T-helper 2 cell treated with Interferon-gamma antibody and Interleukin-4, amounts not matched to agents 5 μg/mL and 100 μg/mL, for 36 hours (primary cell): ENCODE measurements at places on chromosomes 7 and 10.

DNA sequence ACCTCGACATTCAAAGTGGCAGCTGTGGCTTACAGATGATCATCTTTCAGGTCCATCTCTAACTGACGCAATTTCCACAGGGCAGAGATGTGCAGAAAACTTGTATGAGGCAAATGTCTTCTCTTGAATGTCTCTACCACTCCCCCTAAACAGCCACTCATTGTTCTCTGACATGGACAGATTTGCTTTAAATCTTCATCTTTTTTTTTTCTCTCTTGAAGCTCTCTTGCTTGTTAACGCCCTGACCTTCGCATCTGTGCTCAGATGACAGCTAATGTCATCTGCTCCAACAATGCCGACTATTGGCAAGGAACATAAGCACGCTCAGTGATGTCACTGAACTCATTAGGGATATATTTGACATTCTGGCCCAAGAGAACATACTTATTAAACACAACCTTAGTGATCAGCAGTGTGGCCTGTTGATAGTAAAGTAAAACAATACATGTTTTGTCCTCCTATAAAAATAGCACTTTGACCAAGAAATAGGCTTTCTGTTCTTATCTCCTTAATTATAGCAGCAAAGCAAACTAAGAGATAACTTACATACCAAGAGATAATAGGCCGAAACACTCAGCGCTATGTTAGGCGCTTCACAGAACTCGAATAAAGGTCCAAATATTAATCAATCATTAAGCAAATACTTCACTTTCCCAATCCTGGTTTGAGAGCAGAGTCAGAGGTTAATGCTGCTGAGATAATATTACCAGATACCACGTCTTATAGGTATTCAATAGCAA is 583.5 kb downstream of the PARD3 start:
- no peak overlapping the region for H3K4me3 ChIP-seq
- no peak overlapping the region for H3K27ac ChIP-seq
- no peaks in the 10 kb centered on the region for H3K36me3 ChIP-seq
- no peaks in the 10 kb centered on the region for H3K27me3 ChIP-seq
- DNase-seq, result no peak

DNA sequence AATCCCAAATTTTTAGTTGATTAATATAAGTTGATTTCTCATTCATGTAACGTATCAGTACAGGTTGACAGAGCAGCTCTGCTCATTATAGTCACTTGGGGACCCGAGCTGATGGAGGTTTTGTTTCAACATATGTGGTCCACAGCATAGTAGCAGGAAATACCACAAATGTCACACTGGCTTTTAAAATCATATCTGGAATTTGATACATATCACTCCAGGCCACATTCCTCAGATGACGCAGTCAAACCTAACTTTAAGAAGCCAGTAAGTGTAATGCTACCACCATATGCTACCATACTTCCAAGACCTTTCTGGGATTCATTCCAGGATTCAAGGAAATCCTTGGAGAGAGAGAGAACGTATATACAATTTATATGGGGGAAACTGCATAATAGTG is 156.3 kb downstream of the PHF14 start:
- H3K27me3 ChIP-seq, result no peaks in the 10 kb centered on the region
- H3K4me1 ChIP-seq, result peaks cover 38% of the 10 kb centered on the region
- H3K36me3 ChIP-seq, result peaks cover 20% of the 10 kb centered on the region
- H3K27ac ChIP-seq, result no peak overlapping the region

DNA sequence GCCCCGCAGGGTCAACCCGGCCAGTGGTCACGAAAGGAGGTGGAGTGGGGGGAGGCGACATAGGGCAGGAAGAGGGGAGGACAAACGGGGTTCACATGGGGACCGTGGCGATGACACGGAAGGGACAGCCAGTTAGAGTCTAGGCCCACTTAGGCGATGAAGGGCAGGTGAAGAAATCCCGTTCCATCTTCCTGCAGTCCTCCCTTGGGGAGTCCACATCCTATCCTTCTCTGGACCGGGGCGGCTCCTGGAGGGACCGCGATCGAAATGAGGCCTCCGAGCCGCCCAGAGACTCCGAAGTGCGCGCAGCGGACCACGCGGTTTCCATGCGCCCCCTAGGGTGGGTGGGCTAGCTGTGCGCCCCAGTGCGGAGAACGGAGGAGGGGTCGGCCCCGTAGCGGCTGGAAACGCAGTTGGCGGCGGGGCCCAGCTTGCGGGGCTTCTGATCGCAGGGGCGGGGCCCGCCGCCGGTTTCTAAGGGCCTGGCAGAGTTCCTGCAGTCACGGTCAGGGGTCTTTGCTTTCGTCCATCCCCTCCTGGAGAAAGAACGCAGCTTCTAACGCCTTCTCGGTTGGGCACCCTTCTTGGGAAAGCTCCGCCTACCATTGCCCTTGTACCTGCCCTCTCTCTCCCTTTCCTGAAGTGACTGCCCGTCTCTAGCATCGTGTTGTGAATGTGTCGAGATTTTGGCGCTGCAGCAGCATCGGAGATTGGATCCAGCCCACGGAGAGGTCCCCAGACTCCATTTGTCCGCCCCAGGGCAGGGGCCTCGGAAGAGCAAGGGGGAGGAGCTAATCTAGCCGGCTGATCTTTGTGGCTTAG is 17.9 kb upstream of the TMEM225B start:
- H3K4me1 ChIP-seq, result peaks cover 8% of the 10 kb centered on the region
- H3K27ac ChIP-seq, result no peak overlapping the region
- DNase-seq, result no peak
- no peaks in the 10 kb centered on the region for H3K27me3 ChIP-seq
- H3K36me3 ChIP-seq, result no peaks in the 10 kb centered on the region

GRCh38 chr10:28805390-28805789 is 128.1 kb downstream of the BAMBI start:
- H3K4me3 ChIP-seq, result no peak overlapping the region
- H3K4me1 ChIP-seq, result peaks cover 3% of the 10 kb centered on the region
- H3K27me3 ChIP-seq, result peaks cover 21% of the 10 kb centered on the region
- no peaks in the 10 kb centered on the region for H3K36me3 ChIP-seq
- no peak for DNase-seq

DNA sequence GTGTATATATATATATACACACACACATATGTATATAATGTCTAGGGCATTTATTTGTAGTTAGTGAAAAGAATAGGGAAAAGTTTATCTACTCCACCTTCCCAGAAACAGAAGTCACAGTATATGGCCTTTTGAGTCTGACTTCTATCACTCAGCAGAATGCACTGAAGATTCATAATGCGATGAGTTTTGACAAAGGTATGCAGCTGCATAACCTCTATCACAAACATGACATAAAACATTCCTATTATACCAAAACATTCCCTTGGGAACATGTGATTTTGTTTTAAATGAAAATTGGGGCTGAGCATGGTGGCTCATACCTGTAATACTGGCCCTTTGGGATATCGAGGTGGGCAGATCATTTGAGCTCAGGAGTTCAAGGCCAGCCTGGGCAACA is 137.3 kb upstream of the EEPD1 start:
- no peaks in the 10 kb centered on the region for H3K4me1 ChIP-seq
- peaks cover 11% of the 10 kb centered on the region for H3K27me3 ChIP-seq
- H3K36me3 ChIP-seq, result no peaks in the 10 kb centered on the region
- H3K27ac ChIP-seq, result no peak overlapping the region
- no peak for DNase-seq

GRCh38 chr10:89355394-89355931 is 22.4 kb upstream of the IFIT1B start:
- H3K4me1 ChIP-seq, result peaks cover 18% of the 10 kb centered on the region
- no peaks in the 10 kb centered on the region for H3K36me3 ChIP-seq
- no peak overlapping the region for H3K4me3 ChIP-seq
- peaks cover 62% of the 10 kb centered on the region for H3K27me3 ChIP-seq
- no peak for DNase-seq

DNA sequence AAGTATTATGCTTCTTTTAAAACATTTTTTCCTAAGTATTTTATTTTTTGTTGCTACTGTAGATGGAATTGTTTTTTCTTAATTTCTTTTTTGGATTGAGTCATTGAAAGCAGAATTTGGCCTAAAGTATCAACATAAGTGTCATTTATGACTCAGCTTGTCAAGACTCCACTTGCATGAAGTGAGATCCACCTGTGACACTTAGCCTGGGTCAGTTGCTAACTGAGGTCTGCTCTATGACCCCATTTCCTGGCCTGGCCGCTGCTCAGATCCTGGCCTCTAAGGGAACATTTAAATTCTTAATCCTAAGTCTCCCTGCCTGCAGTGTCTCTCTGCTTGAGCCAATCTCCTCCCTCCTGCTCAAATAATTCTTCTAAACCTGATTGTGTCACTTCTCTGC is 35.5 kb downstream of the TMEM270 start:
- no peak overlapping the region for H3K27ac ChIP-seq
- no peak for DNase-seq
- H3K4me1 ChIP-seq, result no peaks in the 10 kb centered on the region
- H3K36me3 ChIP-seq, result no peaks in the 10 kb centered on the region

- DNase-seq, result no peak
- H3K36me3 ChIP-seq, result no peaks in the 10 kb centered on the region
- H3K4me1 ChIP-seq, result peaks cover 9% of the 10 kb centered on the region
- H3K4me3 ChIP-seq, result no peak overlapping the region
Observed at GRCh38 chr7:106036004-106036403, 72.9 kb downstream of the CDHR3 start.

GRCh38 chr7:73894733-73895551 is 34.0 kb downstream of the TMEM270 start:
- H3K4me1 ChIP-seq, result peaks cover 3% of the 10 kb centered on the region
- H3K4me3 ChIP-seq, result no peak overlapping the region
- no peak overlapping the region for H3K27ac ChIP-seq
- no peak for DNase-seq
- H3K36me3 ChIP-seq, result no peaks in the 10 kb centered on the region

GRCh38 chr10:48606530-48607355 is 1.9 kb upstream of the ARHGAP22 start:
- no peak for DNase-seq
- H3K4me1 ChIP-seq, result no peaks in the 10 kb centered on the region
- H3K27me3 ChIP-seq, result peaks cover 34% of the 10 kb centered on the region
- H3K36me3 ChIP-seq, result no peaks in the 10 kb centered on the region
- H3K4me3 ChIP-seq, result no peak overlapping the region
- no peak overlapping the region for H3K27ac ChIP-seq

DNA sequence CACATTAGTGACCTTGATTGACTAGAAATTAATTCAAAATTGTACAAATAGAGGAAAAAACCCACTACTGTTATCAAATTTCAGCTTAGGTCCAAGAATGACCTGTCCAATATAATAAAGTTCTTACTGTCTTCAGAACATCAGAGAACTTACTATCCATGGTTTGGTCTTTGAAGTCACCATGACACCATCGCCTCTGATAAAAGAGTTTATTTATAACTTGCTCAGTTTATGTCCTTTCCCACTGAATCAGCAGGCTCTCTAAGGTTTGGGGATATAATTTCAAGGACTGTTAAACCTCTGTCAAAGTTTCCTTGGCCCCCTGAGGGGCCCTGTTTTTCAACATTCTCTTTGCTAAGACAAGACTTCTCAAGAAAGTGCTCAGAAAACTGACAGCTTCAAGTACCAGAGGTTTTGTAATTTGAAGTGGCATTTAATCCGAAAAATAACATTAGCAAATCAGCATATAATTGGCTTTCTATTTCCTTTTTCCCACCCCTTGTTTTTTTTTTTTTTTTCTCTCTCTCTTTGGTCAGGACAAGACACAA is 191.7 kb upstream of the FERD3L start:
- DNase-seq, result no peak
- H3K4me3 ChIP-seq, result no peak overlapping the region
- H3K27ac ChIP-seq, result no peak overlapping the region
- no peaks in the 10 kb centered on the region for H3K36me3 ChIP-seq

DNA sequence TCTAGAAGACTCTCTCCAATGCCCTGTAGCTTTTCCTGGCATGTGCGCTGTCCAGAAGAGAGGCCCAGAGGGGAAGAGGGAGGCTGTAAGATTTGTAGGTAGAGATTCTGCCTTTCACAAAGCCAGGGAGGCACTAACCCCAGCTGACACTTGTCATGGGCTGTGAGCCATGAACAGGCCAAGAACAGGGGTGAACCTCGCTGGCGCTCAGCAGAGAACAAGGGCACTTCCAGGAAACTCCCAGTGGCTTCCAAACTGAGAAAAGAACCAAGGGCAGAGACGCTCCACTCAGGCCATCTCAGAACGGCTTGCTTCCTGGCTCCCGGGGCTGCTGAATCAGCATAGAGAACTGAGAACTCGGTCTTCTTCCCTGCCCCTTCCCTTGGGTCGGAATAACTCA is 257.8 kb upstream of the ZNF32 start:
- H3K27ac ChIP-seq, result no peak overlapping the region
- DNase-seq, result no peak
- H3K4me1 ChIP-seq, result no peaks in the 10 kb centered on the region
- H3K4me3 ChIP-seq, result no peak overlapping the region

DNA sequence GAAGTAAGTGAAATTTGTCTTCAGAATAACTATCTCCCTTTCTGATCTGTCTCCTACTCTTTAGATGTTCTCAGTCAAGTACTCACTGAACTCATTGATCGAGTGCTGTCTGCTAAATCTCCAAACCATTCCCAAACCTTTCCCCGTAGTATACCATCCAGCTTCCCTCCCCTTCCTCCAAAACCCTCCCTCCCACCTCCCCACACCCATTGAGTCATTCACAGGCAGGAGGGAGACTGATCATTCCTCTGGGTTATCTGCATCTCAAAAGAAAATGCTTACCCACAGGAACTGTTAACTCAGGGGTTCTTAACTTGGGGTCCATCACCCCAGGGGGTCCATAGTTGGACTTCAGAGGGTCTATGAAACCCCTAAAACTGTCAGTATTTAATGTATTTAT is 37.4 kb downstream of the GOT1 start:
- H3K4me3 ChIP-seq, result no peak overlapping the region
- H3K4me1 ChIP-seq, result peaks cover 9% of the 10 kb centered on the region
- no peak for DNase-seq
- no peak overlapping the region for H3K27ac ChIP-seq
- no peaks in the 10 kb centered on the region for H3K27me3 ChIP-seq

DNA sequence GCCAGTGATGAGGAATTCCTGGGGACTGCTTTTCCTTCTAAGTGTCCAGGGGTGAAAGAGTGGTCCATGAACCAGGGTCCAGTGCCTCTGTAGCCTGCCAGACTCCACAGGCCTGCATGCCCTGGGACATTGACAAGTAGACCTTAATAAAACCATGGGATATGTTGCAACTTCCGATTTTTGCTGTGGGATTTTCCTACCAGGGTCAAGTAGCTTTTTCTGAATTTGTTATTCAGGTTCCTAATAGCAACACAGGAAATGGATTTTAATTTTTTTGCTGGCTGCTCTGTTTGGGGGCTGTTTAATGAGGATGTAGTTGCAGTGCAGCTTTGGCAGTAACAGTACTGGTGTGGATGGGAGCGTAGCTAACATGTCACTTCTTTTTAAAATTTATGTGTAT is 42.1 kb downstream of the WBP1L start:
- peaks cover 9% of the 10 kb centered on the region for H3K4me1 ChIP-seq
- peaks cover 12% of the 10 kb centered on the region for H3K36me3 ChIP-seq
- no peaks in the 10 kb centered on the region for H3K27me3 ChIP-seq
- H3K4me3 ChIP-seq, result no peak overlapping the region

DNA sequence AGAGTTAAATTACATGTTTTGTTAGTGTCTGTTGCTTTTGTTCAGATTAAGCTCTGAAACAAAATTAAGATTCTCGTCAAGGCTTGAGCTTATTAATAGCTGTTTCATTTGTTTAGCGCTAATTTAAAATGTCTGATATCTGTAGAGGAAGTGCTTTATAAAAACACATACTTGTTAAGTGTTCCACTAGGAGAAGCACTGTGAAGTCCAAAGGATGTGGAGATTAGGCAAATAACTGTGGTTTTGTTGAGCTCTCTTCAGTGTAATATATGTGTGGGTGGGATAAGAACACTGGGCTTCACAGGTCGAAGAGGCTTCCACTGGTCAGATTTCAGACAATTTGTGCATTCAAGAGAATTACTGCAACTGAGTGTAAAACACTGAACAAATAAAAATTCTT is 242.0 kb downstream of the AUTS2 start:
- no peaks in the 10 kb centered on the region for H3K36me3 ChIP-seq
- DNase-seq, result no peak
- no peak overlapping the region for H3K27ac ChIP-seq
- no peaks in the 10 kb centered on the region for H3K27me3 ChIP-seq
